ENCODE measurements at places on chromosomes 12 and 14. TPM values are rescaled to one million over a fixed set of nuclear protein-coding genes. Genes with fewer than 3 reads are reported as not detected.

GRCh38 chr12:4273652-4274395 is at the start of gene CCND2:
TSS of gene CCND2 (plus strand) at chr12:4273762. CDS start at chr12:4274041, 279 bp downstream.
- peak; percentile 60 for ATAC-seq

- ATAC-seq, result no peak
Observed at GRCh38 chr12:26346736-26347135, 151.4 kb downstream of the SSPN start.

DNA sequence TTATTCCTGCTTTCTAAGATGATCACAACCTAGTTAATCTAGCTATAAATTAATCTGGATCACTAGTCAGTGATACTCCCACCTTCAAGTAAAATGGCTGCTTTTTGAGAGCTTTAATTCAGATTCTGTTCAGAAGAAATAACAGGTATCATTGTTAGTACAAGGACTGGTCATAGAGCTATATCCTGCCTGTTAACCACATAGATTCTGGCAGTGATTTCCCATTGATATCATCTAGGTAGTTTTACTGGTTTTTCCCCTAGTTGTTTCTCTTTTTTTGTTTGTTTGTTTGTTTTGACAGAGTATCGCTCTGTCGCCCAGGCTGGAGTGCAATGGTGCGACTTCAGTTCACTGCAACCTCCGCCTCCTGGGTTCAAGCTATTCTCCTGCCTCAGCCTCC is 39.0 kb upstream of the HIF1A start:
- no peak for ATAC-seq

DNA sequence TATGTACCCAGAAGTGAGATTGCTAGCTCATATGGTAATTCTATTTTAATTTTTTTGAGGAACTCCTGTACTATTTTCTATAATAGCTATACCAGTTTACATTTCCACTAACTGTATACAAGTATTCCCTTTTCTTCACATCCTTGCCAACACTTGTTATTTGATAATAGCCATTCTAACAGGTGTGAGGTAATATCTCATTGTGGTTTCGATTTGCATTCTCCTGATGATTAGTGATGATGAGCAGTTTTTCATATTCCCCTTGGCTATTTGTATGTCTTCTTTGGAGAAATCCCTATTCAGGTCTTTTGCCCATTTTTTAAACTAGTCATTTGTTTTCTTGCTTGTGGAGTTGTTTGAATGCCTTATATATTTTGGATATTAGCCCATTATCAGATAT is 121.3 kb downstream of the BBS10 start:
- ATAC-seq, result no peak

DNA sequence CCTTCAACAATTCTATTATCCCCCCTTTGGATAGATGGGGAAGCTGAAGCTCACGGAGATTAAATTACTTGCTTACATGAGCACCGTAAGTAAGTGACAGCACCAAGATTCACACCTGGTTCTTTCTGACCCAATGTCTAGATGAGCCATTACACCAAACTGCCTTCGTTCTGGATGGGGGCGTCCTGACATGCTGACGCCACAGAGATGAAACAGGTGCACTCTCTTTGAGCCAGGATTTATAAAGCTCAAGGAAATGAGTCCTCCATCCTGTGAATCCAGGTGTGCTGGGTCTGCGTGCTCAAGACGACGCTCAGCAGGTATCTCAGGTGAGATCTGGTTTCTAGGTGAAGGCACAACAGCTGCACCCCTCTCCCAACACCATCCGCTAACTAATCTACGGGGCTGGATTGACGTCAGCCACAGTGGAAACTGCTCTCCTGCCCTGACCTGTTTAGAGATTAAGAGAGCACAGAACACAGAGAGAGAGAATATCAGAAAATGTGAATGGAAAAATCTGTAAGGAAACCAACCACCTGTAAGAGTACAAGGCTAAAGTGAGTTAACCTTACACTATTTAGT is 61.6 kb downstream of the KSR2 start:
- ATAC-seq, result peak; percentile 77

- no peak for ATAC-seq
Observed at GRCh38 chr12:120065472-120065871, 51.1 kb downstream of the RAB35 start.

GRCh38 chr12:69497308-69498026 is 27.3 kb downstream of the FRS2 start:
- no peak for ATAC-seq

DNA sequence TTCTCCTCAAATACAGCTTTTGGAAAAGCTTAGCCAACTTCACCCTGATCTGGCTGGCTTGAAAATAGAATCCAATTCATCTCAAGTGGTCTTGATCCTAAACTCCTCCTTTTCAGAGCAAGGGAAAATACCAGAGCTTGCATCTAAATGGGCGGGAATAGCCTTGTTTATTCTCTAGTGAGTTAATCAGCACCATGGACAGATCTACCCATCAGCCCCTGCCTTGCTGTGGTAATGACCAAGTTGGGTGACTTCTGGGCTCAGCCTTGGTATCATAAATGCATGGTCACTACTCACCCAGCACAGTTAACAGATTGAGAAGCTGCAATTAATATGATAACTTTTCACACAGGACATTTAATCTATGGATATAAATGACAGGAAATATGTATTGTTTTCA is 196.6 kb downstream of the GLT1D1 start:
- ATAC-seq, result no peak

DNA sequence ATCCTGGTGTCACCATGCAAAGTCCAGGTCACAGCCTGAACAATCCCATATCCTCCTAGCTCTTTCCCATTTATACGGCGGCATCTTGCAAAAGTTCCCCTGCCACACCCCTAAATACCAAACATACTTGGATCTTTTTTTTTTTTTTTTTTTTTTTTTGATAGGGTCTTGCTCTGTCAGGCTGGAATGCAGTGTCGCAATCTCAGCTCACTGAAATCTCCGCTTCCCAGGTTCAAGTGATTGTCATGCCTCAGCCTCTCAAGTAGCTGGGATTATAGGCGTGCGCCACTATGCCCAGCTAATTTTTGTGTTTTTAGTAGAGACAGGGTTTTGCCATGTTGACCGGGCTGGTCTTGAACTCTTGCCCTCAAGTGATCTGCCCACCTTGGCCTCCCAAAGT is 451.3 kb downstream of the GLT1D1 start:
- ATAC-seq, result no peak

GRCh38 chr14:102723650-102724049 is 53.6 kb upstream of the TRAF3 start:
- ATAC-seq, result no peak

DNA sequence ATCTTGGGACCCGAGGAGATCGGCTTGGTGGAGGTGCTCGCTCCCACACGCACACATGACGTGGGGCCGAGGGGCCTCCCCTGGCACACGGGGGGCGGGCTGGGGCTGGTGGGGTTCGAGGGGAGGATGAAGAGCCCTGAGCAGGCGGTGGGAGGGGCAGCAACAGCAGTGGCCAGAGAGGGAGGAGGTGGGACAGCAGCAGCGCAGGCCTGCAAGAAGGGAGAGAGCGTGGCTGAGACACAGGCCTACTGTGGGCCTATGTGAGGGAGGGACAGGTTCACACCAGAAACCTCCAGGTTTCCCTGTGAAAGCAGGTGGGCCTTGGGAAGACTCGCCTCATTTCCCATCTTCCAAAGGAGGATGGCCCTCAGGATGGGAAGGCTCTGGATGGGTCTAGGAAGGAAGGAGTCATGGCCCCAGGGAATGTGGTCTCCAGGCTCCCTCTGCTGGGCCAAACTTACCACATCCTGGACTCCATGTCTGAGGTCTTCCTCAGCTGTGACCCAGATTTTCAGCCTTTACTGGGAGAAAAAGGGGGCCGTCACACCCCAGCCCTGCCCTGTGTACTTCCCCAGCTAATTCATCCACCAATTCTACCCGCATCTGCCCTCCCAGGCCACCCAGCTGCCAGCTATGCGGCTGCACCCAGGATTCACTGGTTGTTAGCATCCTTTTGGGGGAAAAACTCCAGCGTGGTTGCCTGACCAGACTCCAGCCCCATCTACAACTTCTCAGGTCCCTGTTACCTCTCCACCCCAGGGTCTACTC is 2.8 kb downstream of the PIANP start:
- peak; percentile 39 for ATAC-seq

DNA sequence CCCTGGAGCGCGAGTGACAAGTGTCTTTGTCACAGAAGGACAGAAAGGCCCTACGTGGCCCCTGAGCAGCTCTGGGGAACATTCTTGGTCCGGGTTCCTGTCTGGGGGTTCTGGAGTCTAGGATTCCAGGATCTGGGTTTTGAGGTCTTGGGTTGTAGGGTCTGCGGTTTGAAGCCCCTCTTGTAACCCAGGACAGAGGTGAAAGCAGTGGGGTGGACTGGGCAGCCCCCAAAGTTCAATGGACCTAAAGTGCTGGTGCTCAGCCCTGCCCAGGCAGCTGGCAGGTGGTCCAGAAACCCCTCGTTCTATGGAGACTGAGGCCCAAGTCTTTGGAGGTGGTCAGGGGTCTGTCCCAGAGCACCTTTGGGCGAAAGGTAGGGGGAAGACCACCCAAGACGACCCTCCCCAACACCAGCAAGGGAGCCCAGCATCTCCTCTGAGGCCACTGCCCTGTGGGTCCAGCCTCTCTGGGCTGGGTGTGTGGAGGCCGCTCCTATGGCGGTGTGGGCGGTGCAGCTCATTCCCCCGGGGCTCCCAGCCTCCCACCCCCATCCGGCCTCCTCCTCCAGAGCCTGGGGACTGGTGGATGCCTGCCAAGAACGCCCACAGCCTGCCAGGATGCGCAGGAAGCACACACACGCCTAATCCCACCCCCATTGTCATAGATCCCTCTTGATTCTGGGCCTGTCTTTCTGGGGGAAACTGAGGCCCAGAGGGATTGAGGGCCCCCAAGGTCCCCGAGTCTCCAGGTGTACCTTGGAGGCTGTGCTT is 30.2 kb upstream of the ANKRD9 start:
- no peak for ATAC-seq

DNA sequence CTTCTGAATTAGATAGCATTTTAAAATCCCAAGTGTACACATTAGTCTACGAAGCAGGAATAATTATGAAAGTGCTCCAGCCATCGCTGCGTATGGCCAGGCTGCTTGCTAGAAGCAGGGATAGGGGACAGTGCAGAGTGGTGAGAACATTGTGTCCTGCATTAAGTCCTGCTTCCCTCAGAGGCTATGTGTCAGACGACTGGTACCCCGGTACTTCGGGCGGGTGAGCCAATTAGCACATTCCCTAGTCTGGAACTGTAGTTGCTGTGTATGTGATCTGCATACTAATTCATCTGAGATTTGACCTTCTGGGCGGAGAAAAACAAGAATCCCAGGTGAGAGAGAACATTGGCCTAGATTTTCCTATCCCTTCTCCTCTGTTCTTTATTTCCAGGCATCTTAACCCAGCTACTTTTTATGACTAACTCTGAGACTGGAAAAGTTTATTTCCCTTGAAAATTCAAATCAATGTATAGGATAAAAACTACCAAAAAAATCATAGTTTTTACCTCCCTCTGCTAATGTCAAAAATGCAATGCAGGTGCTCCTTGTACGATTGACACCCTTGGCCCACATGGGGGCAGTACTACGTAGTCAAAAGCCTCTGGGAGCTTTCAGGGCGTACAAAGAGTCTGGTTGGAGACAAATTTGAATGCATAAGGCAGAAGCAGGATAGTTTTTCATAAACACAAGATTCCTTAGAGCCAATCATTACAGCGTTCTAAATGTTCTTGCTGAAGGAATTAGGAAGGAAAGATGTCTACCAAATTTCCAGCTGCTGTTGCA is 764.3 kb downstream of the NOVA1 start:
- ATAC-seq, result peak; percentile 52

DNA sequence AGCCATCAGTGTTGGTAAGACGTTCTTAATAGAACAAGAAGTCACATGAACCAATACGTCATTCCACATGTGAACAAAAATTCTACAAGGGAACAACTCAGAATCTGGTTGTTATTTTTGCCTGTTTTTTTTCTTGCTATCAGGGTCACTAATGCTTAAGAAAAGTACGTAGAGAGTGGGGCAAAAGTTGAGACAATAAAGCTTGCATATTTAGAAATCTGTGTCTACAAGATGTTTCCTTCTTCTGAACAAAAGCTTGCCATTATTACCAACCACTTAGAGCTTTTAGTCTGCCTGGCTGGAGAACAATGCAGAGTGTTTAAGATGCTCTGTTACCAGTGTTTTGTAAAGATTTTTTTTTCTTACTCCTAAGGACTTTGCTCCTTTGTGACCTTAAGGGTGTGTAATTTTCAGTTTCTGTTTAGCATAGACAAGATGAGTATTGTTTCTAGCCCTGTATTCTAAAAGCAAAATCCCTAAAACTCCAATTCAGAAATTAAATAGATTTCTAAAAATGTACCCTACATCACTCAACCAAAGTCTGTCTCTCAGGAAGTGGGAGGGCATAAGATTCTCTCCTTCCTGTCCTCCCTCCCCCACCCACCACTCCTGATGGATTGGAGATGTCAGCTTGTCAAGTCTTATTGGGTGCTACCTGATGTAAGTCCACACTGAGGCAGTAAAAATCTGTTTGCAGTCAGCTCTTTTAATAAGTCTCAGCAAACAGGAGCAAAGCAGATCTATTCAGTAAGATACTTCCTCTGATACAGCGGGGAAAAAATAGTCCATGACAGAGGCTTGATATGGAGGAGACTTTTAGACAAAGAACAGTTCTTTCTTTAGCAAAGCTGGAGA is 267.6 kb downstream of the GRIN2B start:
- no peak for ATAC-seq

DNA sequence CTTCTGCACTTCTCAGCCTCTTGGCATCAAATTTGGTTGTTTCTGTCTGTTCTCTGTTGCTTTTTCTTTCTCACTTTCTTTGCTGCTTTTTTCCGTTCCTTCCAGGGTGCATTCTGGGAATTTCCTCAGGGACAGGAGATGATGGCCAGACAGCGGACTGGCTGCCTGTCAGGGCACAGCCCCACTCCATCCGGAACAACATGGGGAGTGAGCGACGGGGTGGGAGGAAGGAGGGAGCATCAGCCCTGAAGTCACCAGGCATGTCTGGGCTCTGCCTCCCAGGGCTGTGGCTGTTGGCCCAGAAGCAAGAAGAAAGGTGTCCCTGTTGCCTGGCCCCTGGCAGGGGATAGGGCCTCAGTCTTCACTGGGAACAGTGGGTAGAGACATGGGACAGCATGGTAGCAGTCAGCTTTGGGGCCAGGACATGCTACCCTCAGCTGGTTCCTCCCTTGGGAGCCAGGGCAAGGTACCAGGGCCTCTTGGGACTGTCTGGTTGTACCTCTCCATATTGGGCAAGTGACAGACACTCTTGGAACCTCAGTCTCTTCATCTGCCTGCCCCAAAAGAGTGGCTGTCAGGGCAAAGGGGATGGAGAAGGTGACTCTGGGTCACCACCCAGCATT is 8.6 kb downstream of the PGF start:
- peak; percentile 44 for ATAC-seq

DNA sequence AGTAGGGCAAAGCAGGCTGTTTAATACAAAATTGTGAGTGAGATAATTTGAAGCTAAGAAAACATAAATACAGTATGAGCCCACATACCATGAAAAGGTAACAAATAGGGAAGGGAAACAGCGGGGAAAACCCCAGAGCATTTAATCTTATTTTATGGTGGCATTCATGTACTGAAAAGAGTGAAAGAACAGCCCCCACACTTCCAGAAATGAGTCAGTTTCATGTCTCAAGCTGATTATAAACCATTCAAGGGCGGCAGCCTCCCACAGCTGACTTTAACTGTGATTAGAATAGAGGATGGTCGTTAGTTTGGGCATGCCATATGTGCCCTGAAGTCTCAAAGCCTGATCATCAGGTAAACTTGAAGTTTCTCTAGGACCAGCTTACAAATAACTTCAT is 64.5 kb downstream of the FOXG1 start:
- no peak for ATAC-seq

The SLC7A7 gene
- total RNA-seq, result 1.4 TPM

The TAC3 gene
- total RNA-seq, result not detected

The LRTM2 gene
- total RNA-seq, result not detected

The SIX4 gene
- 0.20 TPM for total RNA-seq

The MAP1LC3B2 gene
- 2.3 TPM for total RNA-seq

The PTGER2 gene
- 0.40 TPM for total RNA-seq

The ZFHX2 gene
- total RNA-seq, result 0.44 TPM

The SLC25A29 gene
- 15.5 TPM for total RNA-seq

The R3HDM2 gene
- 30.2 TPM for total RNA-seq

The ADCY6 gene
- total RNA-seq, result 11.1 TPM

The RNASE3 gene
- total RNA-seq, result not detected
